Adrenal gland (tissue), 19 donors: ENCODE measurements at places on chromosomes 12 and 14. TPM values are rescaled to one million over a fixed set of nuclear protein-coding genes. Genes with fewer than 3 reads are reported as not detected.

Gene HHIPL1
- polyA plus RNA-seq, result 0.51 TPM

Gene RDH12
- polyA plus RNA-seq, result 24.8 TPM

Gene IAPP
- 0.20 TPM for polyA plus RNA-seq

Gene MMP19
- 15.3 TPM for polyA plus RNA-seq

Gene SERPINA4
- polyA plus RNA-seq, result not detected

Gene RDH5
- polyA plus RNA-seq, result 32.7 TPM
